Left lobe of liver (tissue), 2 donors: ENCODE measurements at places on chromosomes 1 and 21. TPM values are rescaled to one million over a fixed set of nuclear protein-coding genes. Genes with fewer than 3 reads are reported as not detected.

Gene FAM72D
- not detected for total RNA-seq

Gene CCDC30
- 1.7 TPM for total RNA-seq

Gene LRRC38
- total RNA-seq: not detected

Gene RFX5
- total RNA-seq: 12.2 TPM

Gene KCNT2
- 4.1 TPM for total RNA-seq

Gene TSSK3
- 1.6 TPM for total RNA-seq

Gene ARHGAP30
- total RNA-seq: 4.0 TPM

Gene SRRM1
- 43.7 TPM for total RNA-seq

Gene NFIA
- total RNA-seq: 69.9 TPM

Gene C1orf210
- 2.6 TPM for total RNA-seq

Gene APOBEC4
- not detected for total RNA-seq

Gene MRPL24
- total RNA-seq: 68.7 TPM

Gene BMP8B
- 0.10 TPM for total RNA-seq

Gene SYT14
- 0.03 TPM for total RNA-seq

Gene SLC44A3
- total RNA-seq: 3.1 TPM

Gene ZBTB8A
- 2.8 TPM for total RNA-seq

Gene IL10
- total RNA-seq: 0.18 TPM

Gene DCST2
- 1.4 TPM for total RNA-seq

Gene MYOG
- not detected for total RNA-seq

Gene TMCO4
- total RNA-seq: 9.8 TPM

Gene NBPF26
- total RNA-seq: 13.9 TPM

Gene TMPRSS2
- total RNA-seq: 21.5 TPM

Gene IVL
- not detected for total RNA-seq

Gene LMX1A
- total RNA-seq: not detected

Gene ANXA9
- 9.3 TPM for total RNA-seq

Gene HES3
- total RNA-seq: not detected

Gene RIPPLY3
- not detected for total RNA-seq

Gene SYCP1
- not detected for total RNA-seq

Gene CCDC185
- not detected for total RNA-seq

Gene ASCL5
- total RNA-seq: not detected

Gene KCNK2
- total RNA-seq: 0.08 TPM

Gene CD52
- 3.0 TPM for total RNA-seq
